Subcutaneous adipose tissue (tissue), 4 donors: ENCODE measurements at places on chromosomes 13 and 19. TPM values are rescaled to one million over a fixed set of nuclear protein-coding genes. Genes with fewer than 3 reads are reported as not detected.

ZNF790 gene
- total RNA-seq, result 5.6 TPM

CALR3 gene
- not detected for total RNA-seq

CFD gene
- 6,869 TPM for total RNA-seq

KATNAL1 gene
- 31.0 TPM for total RNA-seq

KASH5 gene
- not detected for total RNA-seq

IRGC gene
- not detected for total RNA-seq

FOXA3 gene
- not detected for total RNA-seq
